Brain pericyte (primary cell): ENCODE measurements at places on chromosomes 11 and 22.

DNA sequence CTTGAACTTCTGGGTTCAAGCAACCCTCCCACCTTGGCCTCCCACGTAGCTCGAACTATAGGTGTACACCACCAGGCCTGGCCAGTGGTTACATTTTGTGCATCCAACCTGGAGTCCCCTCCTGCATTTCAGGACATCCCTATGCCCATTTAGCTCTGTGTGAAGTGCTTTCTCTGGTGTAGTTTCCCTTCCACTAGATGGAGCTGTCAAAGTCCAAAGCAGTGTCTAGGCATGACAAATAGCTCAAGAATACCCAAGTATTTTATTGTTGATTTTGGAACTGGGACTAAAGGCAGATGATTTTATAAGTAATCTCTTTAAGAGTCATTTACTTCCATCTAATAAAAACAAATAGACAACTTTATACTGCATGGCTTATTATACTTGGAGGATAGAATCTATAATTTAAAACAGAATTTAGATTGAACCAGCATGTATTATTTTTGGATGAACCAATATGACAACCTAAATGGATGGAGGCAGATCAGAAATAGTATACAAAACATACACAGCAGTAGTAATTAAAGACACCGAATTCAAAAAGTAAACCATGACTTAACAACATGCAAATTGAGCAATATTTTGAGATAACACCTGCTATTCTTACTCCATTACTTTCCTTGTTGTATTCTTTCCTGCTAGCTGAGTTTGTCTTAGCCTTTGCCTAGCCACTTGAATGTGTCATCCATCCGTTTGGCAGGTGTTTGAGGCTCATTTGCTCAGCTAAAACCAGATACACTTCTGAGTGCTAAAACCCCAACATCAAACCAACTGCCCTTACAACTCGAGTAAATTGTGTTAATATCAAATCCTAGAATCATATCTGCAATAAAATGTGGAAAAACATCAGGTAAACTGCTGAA is 37.7 kb downstream of the EIF4ENIF1 start:
- DNase-seq = peak; percentile 8

DNA sequence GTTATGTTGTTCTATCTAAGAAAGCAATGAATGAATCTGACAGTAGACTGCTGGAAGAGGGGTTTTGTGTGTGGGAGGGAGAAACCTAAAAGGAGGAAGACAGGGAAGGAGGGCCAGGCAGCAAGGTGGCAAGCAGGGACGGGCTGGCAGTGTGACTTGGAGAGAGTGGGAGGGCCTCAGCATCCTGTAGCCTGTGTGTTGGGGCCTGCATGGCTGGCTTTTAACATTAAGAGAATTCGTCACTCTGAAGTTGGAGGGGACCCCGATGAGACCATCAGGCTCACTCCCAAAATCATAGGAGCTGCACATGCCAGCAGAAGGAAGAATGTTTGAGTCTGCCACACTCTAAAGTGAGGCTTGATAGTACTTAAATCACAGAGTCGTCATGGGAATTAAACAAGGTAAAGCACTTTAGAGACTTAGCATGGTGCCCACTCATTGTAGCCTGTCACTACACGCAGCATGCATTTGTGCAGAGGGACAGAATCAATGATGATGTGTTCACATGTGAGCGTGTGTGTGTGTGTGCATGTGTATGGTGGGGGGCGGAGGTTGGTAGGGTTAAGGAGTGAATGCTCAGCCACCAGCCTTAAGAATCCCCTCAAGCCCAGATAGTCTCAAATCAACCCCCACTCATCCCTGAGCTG is 199.5 kb downstream of the TENM4 start:
- DNase-seq = no peak

DNA sequence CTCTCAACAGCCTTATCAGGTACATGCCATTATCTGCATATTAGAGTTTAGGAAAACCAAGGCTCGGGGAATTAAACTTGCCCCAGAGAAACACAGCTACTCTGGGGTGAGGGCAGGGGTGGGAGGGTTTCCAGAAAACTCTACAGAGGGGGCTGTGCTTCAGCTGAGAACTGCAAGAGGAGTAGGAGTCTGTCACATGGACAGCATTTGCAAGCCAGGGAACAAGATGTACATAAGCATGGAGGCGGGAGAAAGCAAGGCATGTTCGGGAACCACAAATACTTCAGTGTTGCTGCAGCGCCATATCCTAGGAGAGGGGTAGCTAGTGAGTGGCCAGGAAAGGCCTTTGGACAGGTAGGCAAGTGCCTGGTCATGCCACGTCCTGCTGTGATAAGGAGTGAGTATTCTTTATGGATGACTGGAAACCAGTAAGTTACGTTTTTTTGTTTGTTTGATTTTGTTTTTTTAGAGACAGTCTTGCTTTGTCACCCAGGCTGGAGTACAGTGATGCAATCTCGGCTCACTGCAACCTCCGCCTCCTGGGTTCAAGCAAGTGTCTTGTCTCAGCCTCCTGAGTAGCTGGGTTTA is 57.2 kb downstream of the GRAMD1B start:
- no peak for DNase-seq

- no peak for DNase-seq
Observed at GRCh38 chr11:27456795-27457329, 15.7 kb downstream of the LGR4 start.

- no peak for DNase-seq
Observed at GRCh38 chr22:24128631-24129262, 52.5 kb upstream of the SUSD2 start.

DNA sequence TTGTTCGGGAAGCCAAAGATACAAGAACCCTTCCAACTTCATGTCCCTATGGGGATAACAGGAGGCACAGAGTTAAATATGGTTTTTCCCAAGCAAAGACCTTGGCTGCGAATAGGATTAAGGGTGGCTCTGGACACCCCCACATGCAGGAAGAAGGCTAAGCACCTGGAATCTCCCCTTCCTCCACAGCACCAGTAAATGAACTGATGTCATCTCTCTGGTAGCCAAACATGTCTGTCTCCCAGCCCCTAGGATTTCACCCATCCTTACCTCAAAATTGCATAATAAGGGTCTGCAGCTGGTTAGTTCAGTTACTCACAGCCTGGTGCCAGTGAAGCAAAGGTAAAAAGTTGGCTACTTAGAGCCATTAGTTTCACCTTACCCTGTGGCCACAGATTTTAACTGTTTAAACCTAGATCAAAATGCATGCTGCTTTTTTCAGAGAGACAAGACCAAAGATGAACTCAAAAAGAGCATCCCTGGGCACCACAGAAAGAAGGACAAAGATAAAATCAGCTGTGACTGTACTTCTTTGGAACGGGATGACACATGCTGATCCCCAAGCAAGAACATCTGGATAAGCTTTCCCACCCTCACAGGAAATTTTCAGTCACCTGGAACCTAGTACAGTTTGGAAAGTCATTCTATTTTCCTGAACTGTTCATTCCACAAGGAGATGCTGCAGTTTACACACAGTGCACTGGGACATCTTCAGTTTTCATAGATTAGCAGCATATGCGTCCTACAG is 77.2 kb upstream of the AKIP1 start:
- DNase-seq = no peak

GRCh38 chr11:121559606-121560200 is 106.9 kb upstream of the SORL1-AS1 start:
- no peak for DNase-seq

DNA sequence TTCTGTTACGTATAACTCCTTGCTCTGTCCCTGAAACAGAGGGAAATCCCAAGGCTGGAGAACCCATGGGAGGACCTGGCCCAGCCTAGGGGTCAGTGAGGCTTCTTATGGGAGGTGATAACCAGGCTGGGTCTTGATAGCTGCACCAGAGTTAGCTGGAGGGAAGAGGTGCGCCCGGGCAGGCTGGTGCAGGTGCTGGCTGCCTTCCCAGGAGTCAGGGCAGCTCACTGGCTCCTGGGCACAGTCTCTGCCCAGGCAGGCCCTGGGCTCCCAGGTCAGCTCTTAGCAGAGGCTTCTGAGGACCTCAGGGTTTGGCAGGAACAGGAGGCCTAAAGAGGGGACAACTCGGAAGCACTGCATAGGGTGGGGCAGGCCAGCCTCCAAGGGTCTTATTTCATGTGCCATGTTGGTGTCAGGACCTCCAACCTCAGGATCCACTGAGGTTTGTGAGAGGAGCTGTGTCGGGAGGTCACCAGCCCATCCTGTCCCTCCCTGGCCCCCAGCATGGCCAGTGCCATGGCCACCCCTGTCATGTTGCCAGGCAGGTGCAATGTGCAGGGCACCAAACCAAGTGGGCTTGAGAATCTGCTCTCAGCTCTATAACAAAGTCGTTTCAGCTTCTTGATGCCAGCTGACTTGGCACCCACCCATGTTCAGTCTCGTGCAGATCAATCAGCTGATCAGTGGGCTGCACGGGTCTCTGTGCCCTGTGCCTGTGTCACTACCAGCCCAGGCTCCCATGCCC is 20.5 kb upstream of the CELSR1 start:
- no peak for DNase-seq

DNA sequence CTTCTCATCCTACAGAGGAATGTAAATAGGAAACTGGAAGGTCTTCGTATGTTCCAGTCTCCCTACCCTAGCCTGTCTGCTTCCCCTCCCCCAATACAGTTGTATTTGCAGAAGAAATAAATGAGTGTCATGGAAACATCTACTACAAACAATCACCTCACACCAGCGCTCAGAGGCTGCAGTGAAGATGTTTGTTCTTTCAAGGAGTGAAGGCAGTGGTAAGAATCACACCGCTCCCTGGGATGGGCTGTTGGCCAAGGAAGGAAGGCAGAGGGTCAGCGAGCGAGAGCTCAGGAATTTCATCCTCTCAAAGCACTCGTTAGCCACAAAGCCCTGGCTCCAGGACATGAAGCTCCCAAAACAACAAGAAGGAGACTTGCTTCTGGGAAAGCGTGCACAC is 1.1 kb upstream of the IGSF9B start:
- DNase-seq = no peak

DNA sequence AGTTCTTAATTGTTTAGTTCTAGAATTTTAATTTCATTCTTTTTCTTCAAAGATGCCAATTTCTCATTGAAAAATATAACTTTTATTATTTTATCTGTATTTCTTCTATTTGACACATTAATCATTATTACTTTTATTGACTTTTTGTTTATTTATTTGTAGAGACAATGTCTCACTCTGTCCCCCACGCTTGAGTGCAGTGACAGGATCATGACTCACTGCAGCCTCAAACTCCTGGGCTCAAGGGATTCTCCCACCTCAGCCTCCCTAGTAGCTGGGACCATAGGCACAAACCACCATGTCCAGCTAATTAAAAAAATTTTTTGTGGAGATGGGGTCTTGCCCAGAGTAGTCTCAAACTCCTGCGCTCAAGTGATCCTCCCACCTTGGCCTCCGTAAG is 30.3 kb upstream of the FBLN1 start:
- no peak for DNase-seq

DNA sequence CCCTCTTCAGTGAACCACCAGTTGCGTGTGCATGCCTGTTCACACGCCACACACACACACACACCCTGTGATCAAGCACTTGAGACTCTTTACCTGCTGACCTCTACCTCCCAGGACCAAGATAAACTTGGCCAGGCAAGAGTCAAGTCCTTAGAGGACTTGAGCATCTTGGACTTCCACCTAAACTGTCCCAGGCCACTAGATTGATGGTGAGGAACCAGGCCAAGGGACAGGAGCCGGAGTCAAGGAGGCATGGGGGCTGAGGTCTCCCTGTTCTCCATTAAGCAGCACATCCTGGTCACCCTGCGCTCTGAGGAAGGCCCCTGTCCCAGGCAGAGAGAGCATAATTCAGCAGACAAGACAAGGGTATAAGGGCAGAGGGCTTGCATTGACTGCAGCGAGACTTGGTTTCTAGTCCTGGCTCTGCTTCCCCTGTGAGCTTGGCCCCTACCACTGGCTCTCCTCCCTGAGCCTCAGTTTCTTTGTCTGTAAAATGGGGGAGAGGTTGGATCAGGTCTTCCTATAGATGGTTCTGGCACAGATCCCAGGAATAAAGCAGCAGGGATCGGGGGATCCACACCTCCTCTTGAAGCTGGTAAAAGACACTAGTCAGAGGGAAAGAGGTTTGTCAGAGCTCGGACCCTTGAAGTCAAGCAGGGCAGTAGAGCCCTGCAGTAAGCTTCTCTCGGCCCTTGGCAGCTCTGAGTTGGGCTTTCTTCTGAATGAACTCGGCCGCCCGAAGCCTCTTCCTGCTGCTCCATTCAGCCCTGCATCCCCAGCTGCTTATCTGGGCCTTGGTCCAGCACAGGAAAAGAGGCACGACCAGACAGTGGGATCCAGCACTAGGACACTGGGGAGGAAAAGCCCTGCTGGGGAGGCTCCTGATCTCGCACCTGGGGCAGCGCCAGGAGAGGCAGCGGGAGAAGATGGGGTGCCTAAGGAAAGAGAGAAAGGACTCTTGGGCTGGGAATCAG is 2.0 kb downstream of the CREB3L1 start:
- no peak for DNase-seq

DNA sequence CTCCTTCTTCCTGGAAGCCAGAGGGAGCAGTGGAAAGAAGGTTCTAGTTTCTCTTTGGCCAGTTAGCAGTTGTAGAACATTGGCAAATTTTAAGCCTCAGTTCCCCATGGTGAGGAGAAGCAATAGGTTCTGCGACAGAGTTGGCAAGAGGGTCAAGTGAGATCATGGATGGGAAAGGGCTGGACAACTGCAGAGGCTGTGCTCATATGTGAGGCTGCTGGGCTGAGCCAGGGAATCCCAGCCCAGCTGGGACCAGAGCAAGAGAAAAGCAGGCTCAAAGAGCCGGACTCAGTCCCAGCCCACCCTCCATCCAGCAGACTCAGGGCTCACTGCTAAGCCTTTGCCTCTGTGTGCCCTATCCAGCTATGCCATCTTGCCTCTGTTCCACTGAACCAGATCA is 66.8 kb upstream of the MYOD1 start:
- DNase-seq = no peak

DNA sequence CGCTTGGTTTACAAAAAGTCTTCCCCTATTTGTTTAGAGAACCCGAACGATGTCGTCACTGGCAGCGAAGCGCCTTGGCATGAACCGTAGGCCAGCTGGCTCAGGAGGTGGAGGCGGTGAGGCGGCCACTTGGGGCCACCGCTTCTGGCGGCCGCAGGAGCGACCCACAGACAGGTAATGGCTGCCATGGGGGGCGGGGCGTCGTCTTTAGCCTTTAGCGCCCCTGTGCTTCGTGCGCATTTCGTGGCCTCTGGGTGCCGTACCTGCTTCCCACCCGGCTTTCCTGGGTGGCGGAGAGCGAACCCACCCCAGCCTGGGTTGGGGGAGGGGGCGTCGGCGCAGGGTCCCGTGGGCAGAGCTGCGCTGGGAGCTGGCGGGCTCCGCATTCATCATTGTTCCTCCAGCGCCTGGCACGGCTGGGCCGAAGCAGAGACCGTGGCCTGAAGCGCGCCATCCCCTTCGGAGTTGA is 469 bp upstream of the OSBP2 start:
- no peak for DNase-seq

DNA sequence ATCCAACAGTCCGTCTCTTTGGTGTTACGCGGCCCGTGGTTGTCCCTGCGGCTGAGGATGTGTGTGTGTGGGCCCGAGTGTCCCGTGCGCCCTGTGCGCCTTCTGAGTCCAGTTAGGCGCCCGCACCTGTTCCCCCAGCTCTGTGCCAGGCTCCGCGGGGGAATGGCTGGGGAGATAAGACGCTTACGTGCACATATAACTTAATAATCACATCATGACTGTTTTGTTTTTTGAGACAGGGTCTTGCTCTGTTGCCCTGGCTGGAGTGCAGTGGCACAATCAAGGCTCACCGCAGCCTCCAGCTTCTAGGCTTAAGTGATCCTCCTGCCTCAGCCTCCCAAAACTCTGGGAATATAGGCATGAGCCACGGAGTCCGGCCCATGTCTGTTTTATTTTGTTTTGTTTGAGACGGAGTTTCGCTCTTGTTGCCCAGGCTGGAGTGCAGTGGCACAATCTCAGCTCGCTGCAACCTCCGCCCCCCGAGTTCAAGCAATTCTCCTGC is 817 bp downstream of the ARL2 start:
- DNase-seq = no peak

- DNase-seq = no peak
Observed at GRCh38 chr22:30717331-30717921, 22.8 kb downstream of the OSBP2 start.
